ENCODE measurements at places on chromosomes 6 and 20.

GRCh38 chr6:99350573-99350972 lies 1.1 kb upstream of the FAXC start:
- DNase-seq = no peak

- no peak for DNase-seq
These were observed 6.5 kb upstream of the BCAS4 start for GRCh38 chr20:50788045-50788991.

- no peak for DNase-seq
These were observed 19.8 kb downstream of the GMPR start for GRCh38 chr6:16257999-16258708.

DNA sequence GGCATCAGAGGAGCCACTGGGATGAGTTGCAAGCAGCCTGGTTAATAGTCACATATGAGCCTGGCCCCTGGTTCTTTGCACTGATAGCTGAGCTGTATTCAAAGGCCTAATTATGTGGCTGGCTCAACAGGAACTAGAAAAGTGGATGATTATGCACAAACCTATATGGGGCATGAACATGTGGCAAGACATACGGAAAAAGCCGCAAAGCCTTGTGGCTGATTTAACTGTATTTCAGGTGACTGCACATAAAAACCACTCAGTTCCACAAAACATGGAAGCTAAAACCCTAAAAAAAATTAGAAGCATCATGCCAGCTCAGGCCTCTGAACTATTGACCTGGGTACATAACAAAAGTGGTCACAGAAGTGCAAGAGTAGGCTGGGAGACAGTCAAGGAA lies 13.0 kb upstream of the MUC22 start:
- no peak for DNase-seq

- no peak for DNase-seq
These were observed 6.5 kb downstream of the RIPOR2 start for GRCh38 chr6:24929242-24929641.

- DNase-seq = no peak
These were observed 129.2 kb downstream of the BCKDHB start for GRCh38 chr6:80235647-80236046.

DNA sequence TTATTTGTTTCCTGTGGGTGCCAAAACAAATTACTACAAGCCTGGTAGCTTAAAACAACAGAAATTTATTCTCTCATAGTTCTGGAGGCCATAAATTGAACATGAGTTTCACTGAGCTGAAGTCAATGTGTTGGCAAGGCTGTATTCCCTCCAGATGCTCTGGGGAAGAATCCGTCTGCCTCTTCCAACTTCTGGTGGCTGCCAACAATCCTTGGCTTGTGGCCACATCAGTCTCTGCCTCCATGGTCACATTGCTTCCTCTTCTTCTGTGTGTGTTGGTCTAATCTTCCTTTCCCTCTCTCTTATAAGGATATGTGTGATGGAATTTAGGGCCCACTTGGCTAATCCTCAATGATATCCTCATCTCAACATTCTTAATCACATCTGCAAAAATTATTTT lies 92.8 kb upstream of the EPB41L1 start:
- no peak for DNase-seq

DNA sequence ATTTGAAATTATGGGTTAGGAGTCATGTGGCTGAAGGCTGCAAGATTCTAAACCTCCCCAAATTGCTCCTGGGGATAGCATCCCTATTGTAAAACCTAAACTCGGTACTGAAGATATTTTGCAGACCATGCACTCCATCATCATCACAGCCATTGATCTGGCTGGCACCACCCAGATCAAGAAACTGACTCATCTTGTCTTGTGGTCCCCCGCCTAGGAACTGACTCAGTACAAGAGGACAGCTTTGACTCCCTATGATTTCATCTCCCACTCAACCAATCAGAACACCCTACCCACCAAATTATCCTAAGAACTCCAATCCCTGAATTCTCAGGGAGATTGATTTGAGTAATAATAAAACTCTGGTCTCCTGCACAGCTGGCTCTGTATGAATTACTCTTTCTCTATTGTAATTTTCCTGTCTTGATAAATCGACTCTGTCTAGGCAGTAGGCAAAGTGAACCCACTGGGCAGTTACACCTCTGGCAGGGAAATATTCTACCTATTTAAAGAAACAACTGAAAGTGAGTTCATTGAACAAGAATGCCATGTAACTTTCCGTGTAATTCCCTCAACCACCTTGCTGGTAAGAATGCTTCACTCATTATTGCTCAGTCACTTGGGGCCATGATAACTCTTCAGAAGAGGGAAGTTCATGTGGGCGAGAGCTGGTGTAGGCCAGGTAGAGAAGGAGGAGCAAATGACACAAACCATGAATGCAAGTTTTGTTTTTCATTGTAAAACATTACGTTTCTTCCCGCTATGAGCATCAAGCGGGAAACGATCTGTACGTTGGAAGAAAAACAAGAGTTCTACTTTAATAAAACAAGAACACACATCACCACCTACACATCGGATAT lies 602.9 kb upstream of the ARID1B start:
- DNase-seq = no peak

GRCh38 chr6:88670369-88670768 lies 293.0 kb downstream of the RNGTT start:
- DNase-seq = no peak

DNA sequence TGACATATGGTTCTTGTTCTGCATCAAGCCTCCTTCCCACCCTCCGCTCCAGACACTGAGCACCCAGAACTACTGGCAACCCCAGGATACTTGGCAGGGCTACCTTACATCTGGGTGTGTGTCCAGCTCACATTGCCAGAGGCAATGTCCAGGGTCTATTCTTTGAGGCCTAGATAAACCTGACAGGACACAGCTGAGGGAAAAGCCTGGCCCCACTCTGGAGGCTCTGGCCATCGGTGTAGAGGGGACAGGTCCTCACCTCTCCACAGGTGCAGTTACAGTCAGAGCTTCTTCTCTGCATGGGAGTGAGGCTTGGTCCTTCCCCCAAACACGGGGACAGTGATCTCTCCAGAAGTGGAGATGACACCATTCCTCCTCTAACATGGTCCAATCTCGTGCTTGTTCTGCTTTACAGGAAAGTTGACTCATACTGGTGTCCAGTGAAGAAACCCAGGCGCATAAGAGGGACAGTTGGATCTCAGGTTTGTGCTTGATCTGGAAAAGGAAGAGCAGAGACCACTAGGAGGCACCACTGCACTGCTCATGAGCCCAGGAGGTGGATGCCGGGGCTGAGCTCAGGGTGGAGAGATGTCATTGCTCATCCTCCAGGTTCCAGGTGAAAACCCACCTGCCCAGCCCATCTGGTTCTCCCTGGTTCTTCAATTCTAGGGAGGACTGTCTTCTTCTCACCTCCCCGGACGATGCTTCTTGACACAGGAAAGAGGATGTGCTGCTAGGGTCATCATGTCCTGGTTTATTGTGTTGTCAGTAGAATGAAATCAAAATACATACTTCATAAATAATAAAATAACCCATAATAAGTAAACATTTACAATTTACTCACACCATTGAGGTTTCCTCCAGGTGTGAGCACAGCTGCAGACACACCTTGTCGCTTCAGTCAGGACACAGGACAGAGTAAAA lies 14.7 kb downstream of the HLA-F start:
- DNase-seq = no peak

DNA sequence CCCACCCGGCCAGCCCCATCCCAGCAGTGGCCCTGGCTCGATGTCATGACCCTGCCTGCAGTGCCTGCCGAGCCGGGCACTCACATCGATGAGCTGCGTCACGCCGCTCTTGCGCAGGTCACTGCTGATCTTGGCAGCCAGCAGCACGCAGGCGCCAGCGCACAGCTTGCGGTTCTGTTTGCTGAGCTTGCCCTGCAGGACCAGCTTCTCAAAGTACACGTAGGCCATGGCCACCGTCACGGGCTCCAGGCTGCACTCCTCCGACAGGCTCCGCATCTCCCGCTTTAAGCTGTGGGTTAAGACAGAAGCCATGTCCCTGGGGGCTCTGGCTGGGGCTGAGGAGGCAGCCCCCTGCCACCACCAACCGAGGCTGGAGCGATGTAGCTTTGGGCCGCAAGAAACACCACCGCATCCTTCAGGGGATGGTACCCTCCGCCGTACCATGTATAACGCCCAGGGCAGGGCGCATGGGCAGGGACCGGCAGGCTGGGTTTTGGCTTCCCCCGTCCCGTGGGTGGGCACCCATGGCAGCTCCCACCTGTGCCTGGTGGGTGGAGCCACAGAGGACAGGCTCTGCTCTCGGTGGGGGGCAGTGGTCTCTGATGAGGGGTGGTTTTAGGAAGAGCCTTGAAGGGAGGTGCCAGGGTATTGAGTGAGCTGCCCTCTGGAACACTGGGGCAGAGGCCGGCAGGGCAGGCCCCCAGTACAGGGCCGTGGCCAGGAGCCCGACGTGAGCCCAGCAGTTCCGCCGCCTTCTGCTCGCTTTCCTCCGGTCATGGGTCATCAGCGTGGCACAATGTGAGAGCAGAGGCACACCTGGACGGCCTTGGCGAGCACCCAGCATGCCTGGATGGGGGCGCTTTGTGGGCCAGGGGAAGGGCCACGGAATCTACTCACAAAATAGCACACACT lies 4.5 kb downstream of the RPS21 start:
- no peak for DNase-seq

DNA sequence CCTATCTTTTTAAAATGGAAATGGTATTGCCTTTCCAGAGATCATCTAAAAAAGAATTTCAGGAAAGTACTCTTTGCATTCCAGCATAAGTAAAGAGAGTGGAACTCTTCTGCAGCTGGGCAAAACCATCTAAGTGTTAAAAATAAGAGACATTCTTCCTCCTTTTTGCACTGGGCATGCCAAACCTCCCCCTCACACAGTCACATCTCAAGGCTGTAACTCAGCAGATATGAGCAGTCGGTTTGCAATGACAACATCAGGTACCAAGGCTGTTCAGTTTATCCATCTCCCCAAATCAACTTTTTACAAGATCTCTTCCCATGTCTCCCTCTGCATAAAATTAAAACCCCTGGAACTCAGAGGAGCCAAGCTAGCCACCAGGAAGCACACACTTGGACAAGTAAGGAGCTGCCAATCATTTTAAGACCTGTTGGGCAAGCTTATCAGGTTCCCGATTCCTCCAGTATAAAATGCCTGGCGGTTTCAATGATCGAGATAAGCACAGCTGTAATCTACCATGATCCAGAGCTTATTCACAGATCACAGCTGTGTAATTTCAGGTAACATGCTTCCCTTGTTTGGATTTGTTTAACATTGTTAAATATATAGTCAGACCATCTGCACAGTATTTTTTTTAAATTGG lies 23.2 kb downstream of the ID4 start:
- DNase-seq = no peak

DNA sequence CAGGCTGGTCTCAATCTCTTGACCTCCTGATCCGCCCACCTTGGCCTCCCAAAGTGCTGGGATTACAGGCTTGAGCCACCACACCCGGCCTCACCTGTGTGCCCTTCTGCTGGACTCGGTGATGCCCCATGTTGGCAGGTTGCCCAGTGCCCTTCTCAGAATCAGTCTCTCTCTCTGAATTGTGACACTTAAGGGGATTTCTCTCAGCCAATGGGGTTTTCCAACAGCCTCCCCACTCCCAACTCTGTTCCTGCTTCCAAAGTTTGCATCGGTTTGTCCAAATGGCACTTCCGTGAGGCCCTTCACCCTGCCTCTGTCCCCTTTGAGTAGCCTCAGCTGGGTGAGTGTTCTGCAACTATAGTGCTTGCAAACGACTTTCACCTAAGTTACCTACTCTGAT lies 3.1 kb upstream of the MRPS10 start:
- no peak for DNase-seq

DNA sequence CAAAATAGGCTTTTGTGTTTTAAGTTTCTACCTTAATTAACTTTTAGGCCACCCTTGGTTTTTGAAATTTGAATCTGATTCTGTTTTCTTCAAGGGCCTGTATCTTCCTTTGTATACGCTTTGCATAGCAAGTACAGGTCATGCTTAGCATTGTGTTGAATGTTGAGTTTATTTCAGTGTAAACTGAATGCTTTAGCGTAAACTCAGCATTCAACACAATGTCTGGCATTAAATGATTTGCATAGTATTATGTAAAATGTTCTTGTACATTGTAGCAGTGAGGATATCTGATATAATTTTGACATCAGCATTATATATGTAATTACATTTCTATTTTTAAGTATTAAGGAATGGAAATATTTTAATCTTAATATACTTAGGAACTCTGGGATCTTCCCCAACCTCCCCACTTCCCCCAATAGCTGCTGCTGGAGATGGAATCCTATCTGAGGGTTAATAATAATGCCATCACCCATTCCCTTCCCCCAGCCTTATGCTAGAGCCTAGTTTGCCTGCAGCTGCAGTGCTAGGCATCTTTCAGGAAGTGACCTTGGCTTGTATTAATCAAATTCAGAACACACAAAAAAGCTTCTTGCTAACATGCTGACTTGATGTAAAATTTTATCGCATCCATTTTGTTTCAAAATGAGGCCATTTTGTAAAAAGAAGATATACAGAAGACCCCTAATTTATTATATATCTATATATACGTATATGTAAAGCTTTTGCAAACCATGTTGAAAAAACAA lies 73.1 kb downstream of the NCOA3 start:
- DNase-seq = peak; percentile 71

DNA sequence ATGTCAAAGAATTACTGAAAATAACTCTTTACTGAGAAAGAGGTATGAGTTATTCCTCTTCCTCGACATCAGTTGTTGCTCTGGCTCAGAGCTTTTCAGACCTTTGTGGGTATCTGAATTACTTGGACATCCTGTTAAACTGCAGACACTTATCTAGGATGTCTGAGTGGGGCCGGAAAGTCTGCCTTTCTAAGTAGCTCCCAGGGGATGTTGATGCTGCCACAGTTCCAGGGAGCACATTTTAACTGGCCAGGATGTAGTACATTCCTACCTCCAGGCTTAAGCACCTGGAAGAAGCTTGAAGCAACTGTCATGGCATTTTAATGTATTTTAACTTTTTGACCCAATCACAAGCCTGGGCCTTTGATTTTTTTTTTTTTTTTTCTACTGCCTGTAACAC lies 265.8 kb upstream of the PLCB4 start:
- DNase-seq = no peak

DNA sequence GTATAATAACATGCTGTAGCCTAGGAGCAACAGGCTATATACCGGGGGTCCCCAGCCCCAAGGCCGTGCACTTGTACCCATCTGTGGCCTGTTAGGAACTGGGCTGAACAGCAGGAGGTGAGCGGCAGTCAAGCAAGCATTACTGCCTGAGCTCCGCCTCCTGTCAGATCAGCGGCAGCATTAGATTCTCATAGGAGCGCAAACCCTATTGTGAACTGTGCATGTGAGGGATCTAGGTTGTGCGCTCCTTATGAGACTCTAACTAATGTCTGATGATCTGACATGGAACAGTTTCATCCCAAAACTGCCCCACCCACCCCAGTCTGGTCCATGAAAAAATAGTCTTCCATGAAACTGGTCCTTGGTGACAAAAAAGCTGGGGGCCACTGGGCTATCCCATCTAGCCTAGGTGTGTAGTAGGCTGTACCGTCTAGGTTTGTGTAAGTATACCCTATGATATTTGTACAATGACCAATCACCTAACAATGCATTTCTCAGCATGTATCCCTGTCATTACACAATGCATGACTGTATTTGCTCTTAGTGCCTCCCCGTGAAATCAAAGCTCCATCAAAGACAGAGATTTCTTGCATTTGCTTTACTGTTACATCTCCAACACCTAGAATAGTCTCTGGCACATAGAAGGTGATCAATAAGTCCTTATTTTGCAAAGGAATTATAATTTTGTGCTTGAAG lies 30.8 kb downstream of the NHSL1 start:
- no peak for DNase-seq

- no peak for DNase-seq
These were observed 4.6 kb upstream of the OSER1 start for GRCh38 chr20:44215125-44215524.
